Activated naive CD4-positive, alpha-beta T cell treated with anti-CD3 and anti-CD28 coated beads for 36 hours (primary cell): ENCODE measurements at places on chromosomes 7 and 10. TPM values are rescaled to one million over a fixed set of nuclear protein-coding genes. Genes with fewer than 3 reads are reported as not detected.

The OR2A42 gene
- not detected for total RNA-seq

The NOS3 gene
- total RNA-seq, result 7.1 TPM

DNA sequence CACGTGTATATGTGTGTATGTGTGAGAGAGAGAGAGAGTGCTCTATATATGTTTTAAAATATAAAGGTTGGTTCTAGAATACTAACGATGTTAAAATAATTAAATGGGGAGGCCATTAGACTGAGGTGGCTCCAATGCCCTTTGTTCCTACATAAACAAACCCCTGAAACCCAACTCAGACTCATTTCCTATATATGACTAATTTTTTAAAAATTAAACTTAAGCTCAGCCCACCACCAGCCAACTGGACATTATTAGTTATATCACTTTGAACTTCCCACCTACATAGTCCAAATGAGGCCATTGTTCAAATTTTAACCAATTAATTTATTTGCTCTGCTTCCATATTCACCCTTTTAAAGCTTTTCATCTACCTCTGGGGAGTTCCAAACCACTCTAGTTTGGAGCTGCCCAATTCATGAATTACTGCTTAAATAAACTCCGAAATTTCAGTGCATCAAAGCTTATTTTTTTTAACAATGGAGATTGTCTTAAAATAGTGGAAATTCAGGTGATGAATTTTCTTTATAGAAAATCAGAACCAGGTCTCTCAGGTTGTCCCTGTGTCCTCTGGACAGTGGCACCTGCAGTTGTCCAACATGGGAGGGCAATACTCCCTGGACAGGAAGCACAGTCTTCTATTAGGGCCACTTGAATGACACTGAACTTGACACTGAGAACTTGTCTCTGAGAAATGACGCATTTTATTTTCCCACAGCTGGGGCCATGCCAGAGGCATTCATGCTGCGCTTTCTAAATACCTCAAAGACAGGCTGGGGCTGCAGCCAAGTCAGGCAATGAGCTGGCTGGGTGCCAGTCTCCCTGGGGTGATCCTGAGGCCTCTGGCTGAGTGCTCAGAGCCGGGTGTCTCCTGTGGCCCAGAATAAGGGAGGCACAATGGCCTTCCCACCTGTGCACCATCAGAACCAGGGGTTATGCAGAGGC is 109.5 kb upstream of the TMEM72 start:
- no peaks in the 10 kb centered on the region for H3K36me3 ChIP-seq
- H3K4me1 ChIP-seq, result no peaks in the 10 kb centered on the region
- no peak for DNase-seq
- no peak overlapping the region for H3K27ac ChIP-seq
- H3K27me3 ChIP-seq, result peaks cover 23% of the 10 kb centered on the region

- no peaks in the 10 kb centered on the region for H3K27me3 ChIP-seq
- no peak overlapping the region for H3K27ac ChIP-seq
- H3K4me1 ChIP-seq, result no peaks in the 10 kb centered on the region
- peaks cover 17% of the 10 kb centered on the region for H3K36me3 ChIP-seq
Observed at GRCh38 chr7:44761207-44762161, 12.8 kb downstream of the ZMIZ2 start.

The AKAP9 gene
- total RNA-seq, result 20.0 TPM

DNA sequence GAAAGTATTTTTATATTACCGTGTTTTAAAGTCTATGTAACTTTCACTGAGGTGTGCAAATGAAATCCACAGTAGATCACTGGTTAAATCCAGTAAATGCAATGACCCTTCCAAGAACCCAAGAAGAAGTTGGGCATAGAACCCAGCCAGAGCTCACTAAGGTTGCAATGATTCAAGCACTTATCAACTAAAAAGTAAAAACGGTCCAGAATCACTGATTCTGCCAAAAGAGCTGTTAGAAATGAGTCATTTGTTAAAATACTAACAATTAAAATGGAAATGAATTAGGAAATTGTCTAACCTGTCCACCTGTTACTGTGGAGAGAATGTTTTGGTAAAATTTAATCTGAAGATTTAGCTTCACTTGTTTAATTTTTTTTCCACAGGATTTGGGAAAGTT is 74.4 kb downstream of the ANK3 start:
- no peak for DNase-seq
- H3K36me3 ChIP-seq, result no peaks in the 10 kb centered on the region
- H3K4me3 ChIP-seq, result no peak overlapping the region
- peaks cover 22% of the 10 kb centered on the region for H3K4me1 ChIP-seq
- no peak overlapping the region for H3K27ac ChIP-seq

The GOLGA7B gene
- total RNA-seq, result 0.25 TPM

DNA sequence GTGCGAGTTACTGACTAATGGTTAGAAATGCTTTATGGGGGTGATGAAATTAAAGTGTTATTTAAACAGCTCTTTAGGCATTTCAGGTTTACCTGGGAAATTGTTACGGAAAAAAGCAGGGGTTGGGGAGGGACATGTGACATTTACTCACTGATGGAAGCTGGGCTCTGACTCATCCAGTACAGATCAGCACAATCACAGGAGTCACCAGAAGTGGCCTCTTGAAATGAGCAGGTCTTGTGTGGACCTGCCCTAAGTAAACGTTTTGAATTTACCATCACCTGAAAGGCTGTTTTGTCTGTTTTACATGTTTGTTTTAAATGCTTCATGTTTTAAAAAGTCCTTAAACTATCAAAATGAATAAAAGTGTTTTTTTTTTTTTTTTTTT is 2.3 kb downstream of the GLRX3 start:
- peaks cover 66% of the 10 kb centered on the region for H3K4me1 ChIP-seq
- peak overlapping the region; percentile 81 for H3K4me3 ChIP-seq
- DNase-seq, result peak; percentile 26
- peaks cover 13% of the 10 kb centered on the region for H3K36me3 ChIP-seq

The FAM25C gene
- not detected for total RNA-seq

DNA sequence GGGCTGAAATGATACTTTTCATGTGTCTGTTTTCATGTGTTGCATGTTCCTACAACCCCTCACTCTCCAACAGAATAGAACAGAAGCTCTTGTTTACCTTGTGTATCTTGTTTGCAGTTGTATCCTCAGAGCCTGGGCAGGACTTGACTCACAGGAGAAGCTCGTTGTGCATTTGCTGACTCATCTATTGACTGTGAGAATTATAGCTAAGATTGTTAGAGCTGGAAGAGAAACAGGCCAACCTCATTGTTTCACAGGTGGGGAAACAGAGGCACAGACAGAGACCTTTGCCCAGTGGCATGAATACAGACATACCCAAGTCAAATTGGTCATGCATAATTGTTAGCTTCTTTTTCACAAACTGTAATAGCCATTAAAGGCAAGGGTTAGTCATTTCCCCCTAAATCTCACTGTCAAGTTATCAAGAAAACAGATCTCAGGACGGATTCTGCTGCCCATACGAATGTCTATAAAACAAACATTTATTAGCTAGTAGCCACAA is 4.6 kb upstream of the TSPAN15 start:
- no peak overlapping the region for H3K4me3 ChIP-seq
- peaks cover 7% of the 10 kb centered on the region for H3K4me1 ChIP-seq
- H3K36me3 ChIP-seq, result no peaks in the 10 kb centered on the region
- no peaks in the 10 kb centered on the region for H3K27me3 ChIP-seq
- H3K27ac ChIP-seq, result no peak overlapping the region

The MRM2 gene
- total RNA-seq, result 24.0 TPM

The ERVW-1 gene
- not detected for total RNA-seq

DNA sequence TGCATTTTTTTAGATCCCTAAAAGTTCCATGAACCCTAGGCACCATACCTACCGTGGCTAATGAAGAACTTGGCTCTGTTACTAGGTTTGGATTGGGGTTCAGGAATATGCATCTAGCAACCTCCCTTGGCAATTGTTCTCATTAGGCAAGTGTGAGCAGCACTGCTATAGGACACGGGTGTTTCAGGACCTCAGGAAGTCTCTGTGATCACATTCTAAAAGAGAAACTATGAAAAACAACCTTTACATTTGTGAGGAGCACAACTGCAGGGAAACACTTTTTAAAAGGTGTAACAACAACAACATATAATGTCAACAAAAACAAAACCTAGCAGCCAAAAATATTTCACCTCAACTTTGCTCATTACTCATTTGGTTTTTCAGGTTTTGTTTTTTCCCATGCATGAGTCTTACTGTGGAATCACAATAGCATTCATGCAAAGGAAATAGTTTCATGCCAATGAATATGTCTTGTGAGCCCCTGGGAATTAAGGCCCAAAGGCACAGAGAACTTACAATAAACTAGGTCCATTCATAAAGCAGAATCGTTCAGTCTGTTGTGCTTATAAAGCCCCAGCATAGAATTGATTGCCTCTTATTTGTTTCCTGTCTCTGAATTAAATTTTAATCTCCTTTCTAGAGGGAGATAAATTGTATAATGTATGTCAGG is 255.7 kb upstream of the DGKB start:
- no peak overlapping the region for H3K27ac ChIP-seq
- H3K4me3 ChIP-seq, result no peak overlapping the region
- no peaks in the 10 kb centered on the region for H3K4me1 ChIP-seq
- H3K27me3 ChIP-seq, result no peaks in the 10 kb centered on the region
- H3K36me3 ChIP-seq, result no peaks in the 10 kb centered on the region
- DNase-seq, result no peak

GRCh38 chr10:103452506-103453230 is 498 bp upstream of the CALHM2 start:
- no peak for DNase-seq
- peaks cover 33% of the 10 kb centered on the region for H3K4me1 ChIP-seq
- no peak overlapping the region for H3K27ac ChIP-seq

DNA sequence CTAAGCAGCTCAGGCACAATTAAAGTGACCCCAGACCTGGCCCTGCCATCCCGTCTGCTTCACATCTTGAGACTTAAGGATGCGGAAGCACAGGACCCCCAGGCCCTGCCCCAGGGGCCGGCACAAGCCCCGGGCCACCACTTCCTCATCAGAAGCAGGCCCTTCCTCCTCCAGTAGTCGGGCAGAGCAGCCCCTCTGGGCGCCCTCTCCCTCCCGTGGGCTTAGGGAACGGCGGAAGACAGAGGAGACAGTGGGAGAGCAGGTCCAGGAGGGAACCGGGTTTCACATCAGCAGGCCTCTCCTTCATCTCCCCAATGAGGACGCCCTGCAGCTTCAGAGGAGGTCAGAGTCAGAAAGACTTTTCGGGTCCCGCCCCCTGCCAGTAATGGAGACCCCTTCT is 135.7 kb upstream of the PPIF start:
- H3K36me3 ChIP-seq, result no peaks in the 10 kb centered on the region
- H3K4me1 ChIP-seq, result no peaks in the 10 kb centered on the region
- no peak overlapping the region for H3K4me3 ChIP-seq
- DNase-seq, result no peak
- H3K27me3 ChIP-seq, result no peaks in the 10 kb centered on the region

DNA sequence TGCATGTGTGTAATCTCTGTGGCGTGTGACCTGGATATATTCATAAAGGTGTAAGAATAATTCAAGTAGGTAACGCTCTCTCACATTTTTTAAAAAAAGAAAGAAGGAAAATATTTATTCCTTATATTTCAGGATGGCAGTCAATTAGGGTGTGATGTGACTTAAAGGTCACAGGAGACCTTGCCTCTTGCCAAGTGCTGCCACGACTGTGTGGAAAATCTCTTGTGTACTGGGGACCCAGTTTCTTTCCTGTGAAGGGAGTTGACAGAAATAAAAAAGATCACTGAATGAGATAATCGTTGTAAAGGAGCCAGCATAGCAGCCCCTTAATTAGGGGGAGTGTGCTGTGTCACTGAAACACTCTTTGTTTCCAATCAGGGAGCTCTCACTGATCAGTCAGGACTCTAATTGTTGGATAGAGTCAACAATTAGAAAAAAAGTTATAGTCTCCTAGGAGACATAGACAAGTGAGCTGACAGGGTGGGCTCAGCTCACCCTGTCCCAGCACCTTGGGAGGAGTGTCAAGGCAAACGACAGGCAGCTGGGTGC is 31.1 kb downstream of the PTPRE start:
- peaks cover 7% of the 10 kb centered on the region for H3K4me1 ChIP-seq
- H3K4me3 ChIP-seq, result no peak overlapping the region
- no peak overlapping the region for H3K27ac ChIP-seq
- DNase-seq, result no peak
- no peaks in the 10 kb centered on the region for H3K36me3 ChIP-seq

- DNase-seq, result no peak
- no peak overlapping the region for H3K27ac ChIP-seq
- no peak overlapping the region for H3K4me3 ChIP-seq
- no peaks in the 10 kb centered on the region for H3K27me3 ChIP-seq
Observed at GRCh38 chr10:75186310-75186709, 24.3 kb upstream of the VDAC2 start.

DNA sequence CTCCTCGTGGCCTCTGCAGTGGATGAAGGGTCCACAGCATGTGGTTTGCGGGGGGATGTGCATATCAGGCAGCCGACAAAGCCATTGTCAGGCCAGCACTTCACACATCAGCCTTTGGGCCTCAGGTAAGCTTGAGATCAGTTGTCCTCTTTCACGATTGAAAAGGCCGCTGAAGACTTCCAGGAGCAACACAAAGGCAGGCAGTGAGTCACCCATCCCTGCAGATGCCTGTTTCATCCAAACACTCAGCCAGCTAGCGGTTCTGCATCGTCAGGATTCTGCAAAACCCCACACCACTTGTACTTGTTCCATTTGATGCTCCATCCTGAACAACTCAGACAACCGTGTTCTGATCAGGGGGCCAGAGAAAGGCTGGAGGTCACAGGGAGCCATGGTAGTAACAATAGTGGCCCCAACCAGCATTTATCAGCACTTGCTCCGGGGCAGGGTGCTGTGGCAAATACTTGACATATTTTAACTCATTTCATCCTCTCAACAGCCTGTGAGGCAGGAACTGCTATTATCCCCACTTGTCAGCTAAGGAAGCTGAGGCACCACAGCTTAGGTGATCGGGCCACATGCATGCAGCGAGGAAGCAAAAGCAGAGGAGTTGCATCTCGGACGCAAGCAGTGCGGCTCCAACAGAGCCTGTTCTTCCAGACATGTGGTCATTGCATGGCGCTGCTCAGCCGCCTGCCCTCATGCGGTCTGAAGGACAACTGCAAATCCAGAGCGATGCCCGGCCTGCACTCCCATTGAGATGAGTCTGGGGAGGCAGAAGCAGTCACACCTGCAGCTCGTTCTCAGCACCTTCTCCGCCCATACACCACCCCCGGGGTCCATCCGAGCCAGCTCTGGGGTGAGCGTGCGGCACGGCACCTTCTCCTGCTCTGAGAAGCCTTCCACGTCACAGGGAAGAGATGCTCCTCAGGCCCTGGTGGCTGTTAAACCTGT is 144.9 kb downstream of the PAXIP1 start:
- no peaks in the 10 kb centered on the region for H3K4me1 ChIP-seq
- H3K27me3 ChIP-seq, result peaks cover 4% of the 10 kb centered on the region
- H3K36me3 ChIP-seq, result no peaks in the 10 kb centered on the region
- H3K27ac ChIP-seq, result no peak overlapping the region
- H3K4me3 ChIP-seq, result no peak overlapping the region

DNA sequence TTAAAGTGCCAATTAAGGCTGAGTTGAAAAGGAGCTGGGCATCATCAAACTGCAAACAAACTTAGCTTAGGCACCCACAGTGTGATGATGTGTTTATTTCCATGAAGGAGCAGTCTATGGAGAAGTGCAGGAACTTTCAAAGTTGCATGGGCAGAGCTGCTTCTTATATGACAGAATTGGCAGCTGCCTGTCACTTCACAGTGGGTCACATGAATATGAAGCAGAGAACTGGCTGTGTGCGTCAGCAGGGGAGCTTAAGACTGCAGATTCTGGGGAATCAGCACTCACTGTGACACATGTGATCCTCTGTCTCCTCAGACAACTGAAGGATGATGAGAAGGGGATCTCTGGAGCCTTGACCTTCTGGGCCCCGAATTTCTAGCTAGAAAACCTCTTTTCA is 36.6 kb downstream of the RBM28 start:
- H3K36me3 ChIP-seq, result peaks cover 39% of the 10 kb centered on the region
- no peak overlapping the region for H3K27ac ChIP-seq
- no peak for DNase-seq
- H3K4me1 ChIP-seq, result no peaks in the 10 kb centered on the region
- no peaks in the 10 kb centered on the region for H3K27me3 ChIP-seq

GRCh38 chr10:118922226-118922625 is 107.3 kb upstream of the NANOS1 start:
- peaks cover 17% of the 10 kb centered on the region for H3K27me3 ChIP-seq
- no peaks in the 10 kb centered on the region for H3K4me1 ChIP-seq
- no peaks in the 10 kb centered on the region for H3K36me3 ChIP-seq
- DNase-seq, result no peak
